Activated CD8-positive, alpha-beta memory T cell treated with anti-CD3 and anti-CD28 coated beads for 48 hours (primary cell): ENCODE measurements at places on chromosomes 7 and 10.

DNA sequence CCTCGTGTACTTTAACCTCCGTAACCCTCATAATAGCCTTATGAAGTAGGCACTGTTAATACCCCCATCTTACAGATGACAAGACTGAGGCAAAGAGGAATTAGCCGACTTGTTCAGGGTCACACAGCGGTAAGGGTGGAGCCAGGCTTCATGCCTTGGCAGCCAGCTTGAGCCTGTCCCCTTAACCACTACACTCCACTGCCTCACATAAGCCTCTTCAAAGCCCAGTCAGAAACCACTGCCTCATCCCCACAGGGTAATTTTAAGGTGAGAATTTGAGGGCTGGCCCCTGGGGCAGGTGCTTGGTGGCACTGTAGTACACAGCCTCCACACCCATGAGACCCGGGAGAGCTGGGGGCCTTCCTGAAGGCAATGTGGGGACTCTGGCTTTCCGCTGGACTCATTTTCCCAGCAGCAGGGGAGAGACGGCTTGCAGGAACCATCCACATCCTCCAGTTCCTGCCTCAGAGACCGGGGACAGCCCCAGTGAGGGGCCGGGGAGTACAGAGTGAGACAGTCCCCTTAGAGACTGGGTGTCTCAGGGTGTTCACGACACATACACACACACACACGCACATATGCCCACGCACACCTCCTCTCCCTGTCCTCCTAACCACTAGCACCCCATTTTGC lies 7.6 kb upstream of the C10orf105 start:
- no peak for DNase-seq

- no peak for DNase-seq
Measured at GRCh38 chr7:47180516-47180826, 401.4 kb downstream of the TNS3 start.

DNA sequence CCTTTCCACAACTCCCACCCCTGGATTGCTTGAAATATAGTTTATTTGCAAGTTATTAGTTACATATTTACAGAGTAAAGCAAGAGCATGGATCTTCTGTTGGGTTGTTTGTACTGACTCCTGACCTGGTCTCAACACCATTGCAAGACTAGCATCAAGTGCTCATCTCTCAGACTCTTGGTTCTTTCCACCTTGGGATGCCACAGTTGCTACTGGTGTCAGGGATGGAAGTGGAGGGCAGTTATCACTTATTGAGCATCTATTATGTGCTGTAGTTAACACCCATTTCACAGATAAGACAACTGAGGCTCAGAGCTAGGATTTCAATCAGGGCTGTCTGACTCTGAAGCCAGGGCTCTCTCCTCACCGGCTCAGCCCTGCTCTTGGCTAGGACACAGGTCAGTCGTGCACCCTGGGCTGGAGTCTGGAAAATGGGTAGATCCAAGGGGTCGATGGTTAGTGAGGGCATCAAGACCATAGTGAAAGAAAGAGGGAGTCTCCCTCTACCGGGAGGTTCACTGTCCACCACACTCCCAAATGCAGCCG lies 614 bp upstream of the ADAMTS14 start:
- no peak for DNase-seq

- no peak for DNase-seq
Measured at GRCh38 chr7:25638590-25639244, 410.4 kb upstream of the NPVF start.

DNA sequence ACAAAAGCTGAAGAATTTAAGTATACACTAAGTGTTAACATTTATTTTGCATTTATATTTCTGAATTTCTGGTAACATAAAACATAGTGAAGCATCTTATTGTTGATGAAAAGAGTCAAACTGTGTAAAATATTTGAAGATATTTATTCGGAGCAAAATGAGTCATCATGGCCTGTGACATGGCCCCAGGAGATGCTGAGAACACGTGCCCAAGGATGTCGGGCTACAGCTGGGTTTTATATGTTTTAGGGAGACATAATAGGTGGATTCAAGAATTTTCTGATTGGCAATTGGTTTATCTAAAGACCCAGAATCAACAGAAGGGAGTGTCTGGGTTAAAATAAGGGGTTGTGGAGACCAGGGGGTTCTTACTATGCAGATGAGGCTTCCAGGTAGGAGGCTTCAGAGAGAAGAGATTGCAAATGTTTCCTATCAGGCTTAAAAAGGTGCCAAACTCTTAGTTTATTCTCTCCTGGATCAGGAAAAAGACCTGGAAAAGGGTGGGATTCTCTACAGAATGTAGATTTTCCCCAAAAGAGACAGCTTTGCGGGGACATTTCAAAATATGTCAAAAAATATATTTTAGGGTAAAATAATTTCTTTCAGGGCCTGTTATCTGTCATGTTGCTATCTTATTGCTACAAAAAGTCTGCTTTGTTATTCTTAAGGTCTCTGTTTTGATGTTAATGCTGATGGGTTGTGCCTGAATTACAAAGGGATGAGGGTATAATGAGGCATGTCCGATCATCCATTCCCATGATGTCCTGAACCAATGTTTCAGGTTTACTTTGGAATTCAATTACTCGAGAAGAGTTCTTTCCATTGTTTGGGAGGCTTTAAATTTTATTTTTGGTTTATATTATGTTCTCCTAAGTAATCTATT lies 74.5 kb downstream of the VWDE start:
- DNase-seq, result no peak

- DNase-seq, result no peak
Measured at GRCh38 chr7:116546916-116547315, 22.1 kb downstream of the CAV1 start.
